ENCODE measurements at places on chromosomes 16 and 17.
A peak's percentile ranks its signal among the peaks of the same experiment; 100 is the strongest.

DNA sequence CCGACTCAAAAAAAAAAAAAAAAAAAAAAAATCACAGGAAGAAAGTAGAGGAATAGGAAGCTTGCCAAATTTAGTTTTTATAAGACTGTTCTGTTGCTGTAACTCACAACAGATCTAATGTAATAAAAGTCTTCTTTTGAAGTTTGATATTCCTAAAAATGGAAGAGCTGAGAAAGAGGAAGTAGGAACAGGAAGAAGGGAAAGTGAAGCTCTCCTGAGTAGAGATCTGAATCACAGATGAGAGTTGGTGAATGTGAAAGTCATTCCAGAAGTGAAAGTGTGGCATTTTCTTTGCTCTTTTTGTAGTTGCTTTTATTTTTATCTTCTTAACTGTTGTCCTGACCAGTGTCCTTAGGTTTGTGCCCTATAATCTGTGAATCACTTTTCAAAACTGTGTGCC, 2.1 kb downstream of the NMT1 start:
- DNase-seq: no peak

- no peak for DNase-seq
Observed at GRCh38 chr16:69509125-69509524, 56.6 kb upstream of the NFAT5 start.

GRCh38 chr17:41016578-41017215, 7.8 kb upstream of the KRTAP3-1 start:
- DNase-seq: no peak

GRCh38 chr16:5033256-5034166, at the start of gene NAGPA:
Gene NAGPA (minus strand): TSS chr16:5033935. CDS start chr16:5033914, 21 bp downstream.
- DNase-seq: peak; percentile 88
